A549 treated with dexamethasone at 1 μM for 4 hours (cell line): ENCODE measurements at places on chromosomes 7 and 10. TPM values are rescaled to one million over a fixed set of nuclear protein-coding genes. Genes with fewer than 3 reads are reported as not detected.

EBLN1 gene
- 0.07 to 0.18 TPM (median 0.11 TPM) in 3 of 5 replicates, not detected in the others for total RNA-seq

MYO1G gene
- 0.14 to 0.33 TPM (median 0.26 TPM) in 5 replicates for total RNA-seq

TBL2 gene
- 46.1 to 52.6 TPM (median 50.4 TPM) in 5 replicates for total RNA-seq

CCL26 gene
- total RNA-seq, result 6.7 to 11.1 TPM (median 7.7 TPM) in 5 replicates

LAMB4 gene
- 0.13 to 0.36 TPM (median 0.19 TPM) in 5 replicates for total RNA-seq

CDK1 gene
- 72.0 to 90.5 TPM (median 79.8 TPM) in 5 replicates for total RNA-seq

FHIP2A gene
- 8.0 to 12.9 TPM (median 11.4 TPM) in 5 replicates for total RNA-seq
